ENCODE measurements at places on chromosomes 5 and 9.

DNA sequence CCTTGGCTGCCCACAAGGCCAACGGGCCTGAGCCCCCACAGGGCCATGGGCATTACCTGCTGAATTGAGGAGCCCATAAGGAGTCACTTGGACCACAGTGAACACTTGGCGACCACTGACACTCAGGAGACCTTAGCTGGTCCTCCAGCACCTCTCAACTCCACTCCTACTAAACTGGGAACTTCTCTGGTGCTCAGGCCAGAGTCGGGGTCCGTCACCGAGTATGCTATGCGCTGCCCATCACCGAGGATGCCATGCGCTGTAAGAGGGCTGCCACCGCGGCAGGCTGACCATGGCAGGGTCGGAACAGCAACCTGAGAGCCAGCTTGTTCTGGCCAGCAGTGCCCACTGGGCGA is 600 bp upstream of the SQSTM1 start:
- DNase-seq, result no peak

DNA sequence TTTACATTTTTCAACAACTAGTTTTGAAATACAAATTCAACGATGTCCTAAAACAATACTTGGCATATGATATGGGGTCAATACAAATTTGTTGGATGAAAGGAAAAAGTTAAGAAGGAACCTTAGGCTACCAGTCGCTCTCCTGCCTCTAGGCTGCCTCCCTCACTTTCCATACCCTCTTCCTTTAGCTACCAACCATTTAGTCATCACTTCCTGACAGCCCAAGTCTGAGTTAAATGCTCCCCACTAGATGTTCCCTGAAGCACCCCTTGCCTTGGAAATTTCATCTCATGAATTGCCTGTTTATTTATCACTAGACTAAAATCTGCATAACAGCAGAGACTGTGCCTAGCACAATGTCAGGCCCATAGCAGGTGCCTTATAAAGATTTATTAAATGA is 2.7 kb upstream of the LARS1 start:
- DNase-seq, result no peak

GRCh38 chr5:54589786-54590185 is 72.2 kb downstream of the SNX18 start:
- DNase-seq, result no peak

- no peak for DNase-seq
Measured at GRCh38 chr9:69757996-69758675, 1.7 kb downstream of the PTAR1 start.

- DNase-seq, result no peak
Measured at GRCh38 chr9:3299872-3300271, 225.9 kb downstream of the RFX3 start.

DNA sequence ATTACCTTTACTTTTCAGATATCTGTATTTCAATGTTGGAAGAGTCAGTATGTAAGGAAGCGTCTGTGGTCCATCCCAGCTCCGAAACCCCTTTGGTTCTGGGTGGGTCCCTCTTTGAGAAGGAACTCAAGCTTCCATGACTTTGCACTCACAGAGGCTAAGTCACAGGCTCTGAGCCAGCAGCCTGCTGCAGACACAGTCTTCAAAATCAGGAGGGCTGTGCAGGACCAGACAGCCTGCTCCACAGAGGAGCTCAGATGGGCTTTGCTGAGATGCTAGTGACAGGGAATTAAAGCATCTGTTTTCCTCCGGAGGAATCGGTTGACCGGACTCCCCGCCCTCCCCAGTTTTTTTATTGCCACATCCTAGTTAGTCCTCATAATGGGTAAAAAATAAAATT is 126.4 kb upstream of the ICE1 start:
- no peak for DNase-seq

- DNase-seq, result no peak
Measured at GRCh38 chr9:133505901-133506652, 18.7 kb downstream of the MYMK start.

- no peak for DNase-seq
Measured at GRCh38 chr9:71614409-71615010, 153.8 kb downstream of the CEMIP2 start.

DNA sequence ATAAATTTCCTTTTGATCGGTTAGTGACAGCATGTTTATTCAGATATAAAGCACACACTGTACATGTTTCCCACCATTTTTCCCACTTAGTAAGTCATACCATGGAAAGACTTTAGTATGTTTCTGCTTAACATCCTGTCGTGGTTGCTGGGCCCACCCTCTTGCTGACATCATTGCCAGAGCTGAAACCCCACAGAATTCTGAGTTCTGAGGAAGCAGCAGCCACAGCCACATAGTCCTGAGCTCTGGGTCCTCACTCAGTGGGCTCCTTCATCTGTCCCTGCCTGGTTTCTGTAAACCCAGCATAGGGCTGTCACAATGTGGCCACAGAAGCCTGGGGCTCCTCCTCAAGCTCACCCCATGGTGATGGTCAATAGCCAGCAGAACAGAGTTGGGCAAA is 441.5 kb downstream of the ENC1 start:
- peak; percentile 13 for DNase-seq

DNA sequence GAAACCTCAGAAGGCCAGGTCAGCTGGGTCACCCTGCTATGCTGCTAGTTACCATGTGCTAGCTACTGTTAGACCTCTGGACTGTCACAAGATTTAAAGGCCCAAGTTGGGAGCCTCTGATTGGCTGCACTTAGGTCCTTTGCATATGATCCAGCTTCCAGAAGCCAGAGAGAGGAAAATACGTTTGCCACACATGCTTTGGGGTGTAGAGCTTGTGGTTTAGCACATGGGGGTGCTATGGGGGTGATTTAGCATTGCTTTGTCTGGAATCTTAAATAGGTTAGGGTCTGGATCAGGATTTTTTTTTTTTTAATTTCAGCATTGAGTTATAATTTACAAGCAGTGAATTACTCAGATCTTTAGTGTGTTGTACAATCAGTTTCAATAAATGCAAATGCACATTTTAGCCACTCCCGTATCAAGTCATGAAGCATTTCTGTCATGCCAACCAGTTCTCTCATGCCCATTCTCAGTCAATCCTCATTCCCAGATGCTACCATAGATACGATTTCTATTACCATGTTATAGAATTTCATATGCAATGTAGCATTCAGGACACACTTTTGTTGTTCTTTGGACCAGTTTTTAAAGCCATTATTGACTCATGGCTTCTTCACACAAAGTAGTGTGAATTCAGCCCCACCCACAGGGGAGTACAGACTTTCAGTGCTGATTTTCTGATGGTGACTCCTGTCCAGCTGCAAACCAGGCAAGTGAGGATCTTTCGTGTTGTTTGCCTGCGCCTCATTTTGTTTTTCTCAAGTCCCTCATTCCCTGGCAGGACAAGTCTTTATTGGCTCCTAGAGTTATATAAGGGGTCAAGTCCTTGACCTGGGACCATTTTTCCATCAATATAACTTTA is 250.4 kb downstream of the LRRC70 start:
- no peak for DNase-seq

DNA sequence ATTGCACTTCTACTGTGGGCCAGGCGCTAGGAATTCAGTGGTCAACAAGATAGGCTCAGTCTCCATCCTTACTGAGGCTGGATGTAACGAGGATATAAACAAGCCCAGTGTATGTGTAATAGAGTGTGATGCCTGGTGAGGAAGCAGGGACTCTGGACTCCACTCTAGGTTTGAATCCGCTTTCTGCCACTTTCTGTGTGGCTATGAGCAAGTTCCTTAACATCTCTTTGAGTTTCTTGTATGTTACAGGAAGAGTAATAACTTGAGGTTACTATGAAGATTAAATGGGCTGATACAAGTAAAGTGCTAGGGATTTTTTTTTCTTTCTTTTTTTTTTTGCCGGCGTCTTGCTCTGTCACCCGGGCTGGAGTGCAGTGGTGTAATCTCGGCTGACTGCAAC is 12.4 kb downstream of the DOCK2 start:
- DNase-seq, result no peak

DNA sequence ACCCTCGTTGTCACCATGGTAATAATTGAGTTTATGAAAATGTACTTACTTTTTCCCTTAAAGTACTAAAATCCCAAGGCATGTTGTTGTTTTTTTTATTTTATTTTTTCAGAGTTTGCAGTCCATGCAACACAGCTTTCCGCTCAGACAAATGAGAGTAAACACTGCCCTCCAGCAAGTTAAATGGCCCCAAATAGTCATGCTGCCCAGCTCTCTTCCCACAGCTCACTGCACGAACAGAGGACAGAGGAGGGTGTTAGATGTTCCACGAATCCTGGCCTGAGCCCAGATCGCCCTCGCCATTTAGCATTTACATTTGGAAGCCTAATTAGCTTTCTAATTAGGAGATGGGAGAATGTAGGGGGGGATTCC is 1.9 kb downstream of the NIM1K start:
- no peak for DNase-seq

- no peak for DNase-seq
Measured at GRCh38 chr5:102737805-102738469, 17.2 kb upstream of the PAM start.

DNA sequence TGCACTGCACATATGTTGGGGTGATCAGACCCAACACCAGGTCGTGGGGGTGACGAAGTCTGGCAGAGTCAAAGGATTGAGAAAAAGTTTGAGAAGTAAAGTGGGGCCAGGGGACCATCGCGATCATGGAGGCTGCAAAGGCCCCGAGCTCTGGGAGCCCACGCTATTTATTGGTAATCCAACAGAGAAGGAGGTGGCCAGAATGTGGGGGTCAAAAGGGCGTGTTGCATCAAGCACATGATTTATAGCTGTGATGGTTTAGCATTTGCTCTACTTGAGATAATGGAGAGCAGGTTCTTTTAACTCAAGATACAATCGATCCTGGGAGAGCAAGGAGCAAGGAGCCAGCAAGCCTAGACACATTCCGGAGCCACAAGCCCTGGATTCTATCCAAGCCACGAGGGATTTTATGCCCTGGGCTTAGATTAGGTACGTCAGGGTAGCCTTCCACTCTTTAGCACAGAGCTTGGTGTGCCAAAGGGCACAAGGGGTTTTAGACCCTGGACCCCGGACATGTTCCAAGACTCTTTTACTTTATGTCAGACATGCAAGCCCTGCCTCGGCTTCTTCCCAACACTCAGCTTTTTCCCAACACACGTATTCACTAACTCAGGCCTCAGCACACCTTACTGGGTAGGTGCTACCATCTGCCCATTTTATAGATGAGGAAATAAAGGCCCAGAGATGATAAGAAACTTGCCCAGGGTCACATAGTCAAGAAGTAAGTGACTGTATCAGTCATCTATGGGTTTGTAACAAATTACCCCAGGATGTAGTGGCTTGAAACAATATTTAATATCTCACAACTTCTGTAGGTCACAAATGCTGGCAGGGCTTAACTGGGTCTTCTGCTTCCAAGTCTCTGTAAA is 39.5 kb downstream of the NSUN2 start:
- no peak for DNase-seq

GRCh38 chr5:60722416-60722815 is 22.4 kb upstream of the DEPDC1B start:
- DNase-seq, result no peak

DNA sequence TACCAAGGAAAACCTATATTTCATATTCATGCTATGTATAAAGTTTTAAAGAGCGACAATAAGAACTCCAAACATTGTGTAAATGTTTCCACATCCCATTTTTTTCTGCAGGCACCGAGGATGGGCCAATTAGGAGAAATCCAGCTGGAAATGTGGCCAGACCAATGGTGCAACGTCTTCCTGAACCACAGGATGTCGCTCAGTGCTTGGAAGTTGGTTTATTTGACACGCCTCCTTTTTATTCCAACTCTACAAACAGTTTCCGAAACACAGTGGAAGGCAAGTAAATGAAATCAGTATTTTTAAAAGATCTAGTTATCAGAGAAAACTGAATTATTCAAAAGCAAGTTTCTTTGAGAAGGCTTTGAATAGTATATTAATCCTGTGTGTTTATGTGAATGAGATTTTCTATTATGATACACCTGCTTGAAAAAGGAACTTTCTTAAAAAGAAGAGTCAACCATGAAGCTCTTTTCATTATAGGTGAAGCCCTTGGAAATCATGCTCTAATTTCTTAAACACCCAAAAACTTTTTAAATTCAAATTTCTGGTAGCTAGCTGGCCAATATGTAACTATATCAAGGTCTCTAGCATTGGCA is 9.1 kb downstream of the TYRP1 start:
- no peak for DNase-seq

Data from stimulated activated CD8-positive, alpha-beta memory T cell treated with anti-CD3 and anti-CD28 coated beads, Interleukin-2, amount 100 ng/mL, for 48 hours (primary cell).